ENCODE measurements at places on chromosomes 5 and 9.

DNA sequence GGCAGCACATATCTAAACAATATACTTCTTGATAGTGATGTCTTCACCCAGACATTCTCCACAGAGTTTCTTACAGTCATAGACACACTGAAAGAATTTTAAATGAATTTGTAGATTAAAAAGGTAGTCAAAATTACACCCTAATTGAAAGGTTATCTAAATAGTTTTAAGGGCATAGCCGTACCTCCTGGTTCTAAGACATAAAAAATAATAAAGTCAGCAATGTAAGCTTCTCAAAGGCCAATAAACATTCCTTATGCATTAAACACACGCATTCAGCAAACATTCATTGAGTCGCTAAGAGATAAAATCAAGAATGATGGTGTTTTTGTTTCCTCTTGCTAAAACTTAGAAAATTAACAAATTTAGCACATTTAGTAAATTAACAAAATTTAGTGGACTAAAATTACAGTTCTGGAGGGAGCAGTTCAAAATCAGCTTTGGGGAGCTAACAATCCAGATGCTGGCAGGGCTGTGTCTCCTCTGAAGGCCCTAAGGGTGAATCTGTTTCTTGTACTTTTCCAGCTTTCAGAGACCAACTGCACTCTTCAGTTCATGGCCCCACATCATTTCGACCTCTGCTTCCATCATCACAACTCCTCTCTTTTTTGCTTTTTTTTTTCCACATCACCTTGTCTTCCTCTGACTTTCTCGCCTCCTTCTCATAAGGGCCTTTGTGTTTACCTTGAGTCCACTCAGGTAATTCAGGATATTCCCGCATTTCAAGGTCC is 516.5 kb downstream of the DNAH5 start:
- DNase-seq, result no peak

GRCh38 chr5:28779161-28779754 is 1740.9 kb upstream of the CDH9 start:
- DNase-seq, result no peak

DNA sequence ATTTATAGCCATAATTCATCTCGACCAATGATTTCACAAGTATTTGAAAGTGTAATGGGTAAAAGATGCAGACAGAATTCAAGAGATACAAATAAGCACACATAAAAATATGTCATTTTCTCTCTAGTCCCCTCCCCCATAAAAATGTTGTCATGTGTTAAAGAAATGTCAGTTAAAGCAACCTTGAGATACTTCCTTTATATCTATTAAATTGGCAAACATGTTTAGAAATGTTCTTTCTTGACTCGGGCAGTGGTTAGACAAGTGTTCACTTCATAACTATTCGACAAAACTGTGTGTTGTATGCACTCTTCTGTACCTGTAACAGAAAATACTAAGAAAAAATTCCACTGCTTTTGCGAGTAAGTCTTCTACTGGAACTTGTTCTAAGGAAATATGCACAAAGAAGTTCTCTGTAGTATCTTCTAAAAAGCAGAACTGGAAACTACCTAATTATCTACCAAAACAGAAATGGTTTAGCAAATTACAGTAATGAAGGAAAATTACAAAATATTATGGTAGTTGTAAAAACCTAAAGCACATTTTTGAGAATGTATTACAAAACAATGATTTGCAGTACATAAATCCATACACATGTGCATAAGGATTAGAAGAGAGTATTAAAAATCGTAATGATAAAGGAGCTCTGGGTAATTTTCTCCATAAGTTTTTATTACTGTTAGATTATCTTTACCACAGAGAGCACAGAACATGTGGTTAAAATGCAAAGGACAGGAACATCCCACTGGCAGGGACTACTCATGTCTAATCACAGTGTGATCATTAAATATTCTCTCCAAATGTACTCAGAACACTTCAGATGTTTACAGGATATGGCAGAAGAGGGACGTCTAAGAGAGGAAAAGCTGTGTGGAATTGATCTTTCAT is 35.9 kb downstream of the FBXW2 start:
- no peak for DNase-seq

DNA sequence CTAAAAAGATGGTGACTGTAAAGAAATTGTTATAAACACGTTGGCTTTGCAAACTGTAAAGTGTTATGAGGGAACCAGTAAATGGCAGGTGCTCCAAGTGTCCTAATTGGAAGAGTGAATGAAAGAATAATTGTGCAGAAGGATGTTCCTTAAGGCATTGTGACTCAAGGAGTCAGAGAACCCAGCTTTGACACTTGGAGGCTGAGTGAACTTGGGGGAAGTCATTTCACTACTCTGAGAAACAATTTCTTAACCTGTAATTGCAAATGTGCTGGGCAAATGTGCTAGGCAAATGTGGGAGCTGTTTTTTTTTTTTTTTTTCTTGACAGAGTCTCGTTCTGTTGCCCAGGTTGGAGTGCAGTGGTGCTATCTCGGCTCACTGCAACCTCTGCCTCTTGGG is 84.0 kb upstream of the TNFSF8 start:
- no peak for DNase-seq

GRCh38 chr9:33187519-33188218 is 20.5 kb upstream of the B4GALT1 start:
- DNase-seq, result no peak

DNA sequence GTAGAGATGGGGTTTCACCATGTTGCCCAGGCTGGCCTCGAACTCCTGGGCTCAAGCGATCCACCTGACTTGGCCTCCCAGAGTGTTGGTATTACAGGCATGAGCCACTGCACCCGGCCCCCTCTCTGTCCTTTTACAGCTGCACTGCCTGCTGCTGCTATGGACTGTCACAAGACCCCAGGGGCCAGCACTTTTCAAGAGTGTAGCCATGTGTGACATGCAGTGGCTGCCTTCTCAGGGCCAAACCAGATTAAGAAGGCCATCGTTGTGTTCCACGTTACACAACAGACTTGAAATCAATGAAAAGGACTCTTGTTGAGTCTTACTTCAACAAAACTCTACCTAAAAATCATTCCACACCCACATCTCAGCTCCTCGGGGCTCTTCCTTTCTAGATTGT is 78.9 kb upstream of the ICE1 start:
- DNase-seq, result no peak

Data from hematopoietic multipotent progenitor cell treated with erythropoietin and hydrocortisone succinate and interleukin-3 and kit ligand, for 15 days (in vitro differentiated cells).